ENCODE measurements at places on chromosomes 3 and 15. TPM values are rescaled to one million over a fixed set of nuclear protein-coding genes. Genes with fewer than 3 reads are reported as not detected.

DAZL gene
- total RNA-seq: not detected

MFGE8 gene
- total RNA-seq: 208 TPM

RMDN3 gene
- total RNA-seq: 21.5 TPM

CAMP gene
- 4.4 TPM for total RNA-seq

FSIP1 gene
- total RNA-seq: 0.97 TPM

MUSTN1 gene
- not detected for total RNA-seq

GPR62 gene
- not detected for total RNA-seq

CILP gene
- total RNA-seq: 0.16 TPM

SLC6A1 gene
- not detected for total RNA-seq

ADAMTSL3 gene
- 3.9 TPM for total RNA-seq

TRPM1 gene
- total RNA-seq: not detected

NTRK3 gene
- total RNA-seq: 2.3 TPM

MEIS2 gene
- total RNA-seq: 59.9 TPM

MYH15 gene
- total RNA-seq: 0.18 TPM

WDR93 gene
- not detected for total RNA-seq

CNTN6 gene
- total RNA-seq: not detected

CCDC50 gene
- total RNA-seq: 156 TPM

CPLX3 gene
- total RNA-seq: not detected

CMTM8 gene
- 1.8 TPM for total RNA-seq

CRBN gene
- 24.3 TPM for total RNA-seq

KBTBD13 gene
- not detected for total RNA-seq

GXYLT2 gene
- total RNA-seq: 43.3 TPM

CCRL2 gene
- 3.6 TPM for total RNA-seq

SIDT1 gene
- not detected for total RNA-seq

GP5 gene
- total RNA-seq: under 0.01 TPM

VILL gene
- 5.8 TPM for total RNA-seq

VPS13C gene
- 42.0 TPM for total RNA-seq

All from cardiac atrium fibroblast (primary cell).